ENCODE measurements at places on chromosomes 13 and 19.

DNA sequence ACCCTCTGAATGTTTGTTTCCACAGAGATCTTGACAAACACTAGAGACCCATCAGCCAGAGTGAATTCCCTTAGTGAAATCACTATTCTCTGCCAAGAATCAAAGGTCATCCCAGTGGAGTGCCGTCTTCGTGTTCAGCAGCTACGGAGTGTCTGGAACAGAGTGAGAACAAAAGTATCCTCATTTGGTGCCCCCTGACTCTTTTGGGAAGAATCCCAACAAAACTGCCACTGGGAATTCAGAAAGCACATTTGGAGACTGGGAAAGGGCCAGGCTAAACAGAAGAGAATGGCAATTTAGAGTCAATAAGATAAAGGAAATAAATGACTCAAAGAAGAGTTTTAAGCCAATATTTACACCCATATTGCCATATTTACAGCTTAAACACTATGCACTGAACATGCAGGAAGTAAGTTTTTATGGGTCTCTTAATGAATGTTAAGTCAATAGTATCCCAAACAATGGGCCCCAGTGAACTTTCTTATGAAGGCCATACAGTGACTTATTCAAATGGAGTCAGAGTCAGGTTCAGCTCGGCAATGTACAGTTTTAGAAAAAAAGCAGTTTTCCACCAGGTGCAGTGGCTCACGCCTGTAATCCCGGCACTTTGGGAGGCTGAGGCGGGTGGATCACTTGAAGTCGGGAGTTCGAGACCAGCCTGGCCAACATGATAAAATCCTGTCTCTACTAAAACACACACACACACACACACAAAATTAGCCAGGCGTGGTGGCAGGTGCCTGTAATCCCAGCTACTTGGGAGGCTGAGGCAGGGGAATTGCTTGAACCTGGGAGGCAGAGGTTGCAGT, 392.6 kb downstream of the KLF5 start:
- no peak for DNase-seq

- DNase-seq: no peak
These were observed at the start of gene TSHZ3 for GRCh38 chr19:31349160-31349881. Gene TSHZ3, minus strand, starts transcription at chr19:31349436. Its CDS starts 217 bp downstream, at chr19:31349219.

DNA sequence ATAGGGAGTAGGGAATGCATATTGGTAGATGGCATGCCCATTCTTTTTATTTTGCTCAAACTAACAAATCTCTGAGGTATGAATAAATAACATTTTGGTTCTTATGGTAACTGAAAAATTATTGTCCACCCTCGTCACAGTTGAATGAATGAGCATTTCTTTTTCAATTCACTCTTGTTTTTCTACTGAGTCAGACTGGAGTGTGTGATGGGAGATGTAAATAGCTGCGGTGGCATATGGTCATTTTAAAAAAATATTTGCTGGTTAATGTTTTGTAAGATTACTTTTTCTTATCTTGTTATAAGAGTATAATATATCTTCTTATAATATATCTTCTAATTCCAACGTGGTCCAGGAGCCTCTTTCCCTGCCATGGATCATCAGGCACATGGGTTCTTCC, 586.5 kb downstream of the SLITRK5 start:
- DNase-seq: no peak

DNA sequence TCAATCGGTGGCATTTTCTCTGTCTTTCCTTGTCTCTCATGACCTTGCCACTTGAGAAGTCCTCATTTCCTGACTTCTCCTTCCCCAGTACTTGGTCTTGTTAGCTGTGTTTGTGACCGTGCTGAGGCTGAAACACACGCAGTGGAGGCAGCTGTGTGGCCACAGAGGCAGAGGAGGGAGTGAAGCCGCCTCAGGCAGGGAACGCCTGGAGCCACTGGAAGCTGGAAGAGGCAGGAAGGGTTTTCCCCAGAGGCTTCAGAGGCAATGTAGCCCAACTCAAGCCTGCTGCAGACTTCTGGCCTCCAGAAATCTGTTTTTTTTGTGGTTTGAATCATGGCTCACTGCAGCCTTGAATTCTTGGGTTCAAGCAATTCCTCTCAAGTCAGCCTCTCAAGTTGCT, 29.2 kb upstream of the ARGLU1 start:
- DNase-seq: no peak

GRCh38 chr13:55497486-55497885, 1643.2 kb upstream of the PRR20A start:
- DNase-seq: no peak

DNA sequence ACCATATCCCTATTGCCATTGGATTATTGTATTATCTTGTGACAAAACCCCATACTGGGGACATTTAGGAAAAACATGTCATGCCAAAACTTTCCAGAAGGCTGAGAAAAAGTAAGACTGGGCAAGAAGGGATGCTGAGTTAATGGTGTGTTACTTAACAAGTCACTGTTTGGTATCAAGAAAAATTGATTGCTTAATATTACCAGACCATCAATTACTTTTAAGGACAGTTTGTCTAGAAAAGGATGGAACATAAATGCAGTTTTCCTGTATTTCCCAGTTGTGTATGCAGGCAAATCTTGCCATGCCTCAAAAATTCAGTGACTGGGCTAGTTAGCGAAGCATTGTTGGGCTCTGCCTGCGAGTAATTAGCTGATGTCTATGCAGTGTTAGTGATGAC, 705.6 kb upstream of the MIR17HG start:
- no peak for DNase-seq

GRCh38 chr19:10138879-10139795, 19.4 kb upstream of the EIF3G start:
- DNase-seq: no peak

DNA sequence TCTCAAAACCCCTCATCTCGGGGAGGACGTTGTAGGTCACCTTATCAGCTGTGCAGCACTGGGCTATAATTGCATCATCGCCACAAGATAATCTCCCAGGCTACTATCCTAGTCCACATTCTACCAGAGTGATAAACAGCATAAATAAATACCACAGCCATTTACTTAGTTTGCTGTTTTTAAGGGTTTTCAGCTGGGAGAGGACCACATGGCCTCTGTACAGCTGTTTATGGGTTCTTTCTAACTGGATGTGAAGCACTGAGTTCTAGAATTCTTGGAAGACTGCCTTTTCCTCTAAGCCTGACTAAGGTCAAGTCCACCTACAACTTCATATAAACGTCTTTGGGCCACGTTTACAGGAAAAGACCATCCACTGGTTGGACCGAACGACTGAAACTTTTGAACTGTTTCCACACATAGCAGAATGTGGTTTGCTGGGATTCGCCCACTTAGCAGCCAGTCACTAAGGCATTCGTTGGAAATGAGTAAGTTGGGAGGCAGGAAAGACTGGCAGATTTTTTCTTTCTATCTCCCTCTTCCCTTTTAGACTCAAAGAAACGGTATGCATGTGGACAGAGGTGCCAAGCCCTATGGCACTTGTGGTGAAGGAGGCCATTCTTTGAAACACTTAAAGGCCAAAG, 752.5 kb upstream of the SGCG start:
- DNase-seq: no peak

GRCh38 chr19:18993115-18993514, 40.2 kb downstream of the SUGP2 start:
- DNase-seq: no peak

- no peak for DNase-seq
These were observed 411.0 kb downstream of the ZNF536 start for GRCh38 chr19:30783212-30783611.

DNA sequence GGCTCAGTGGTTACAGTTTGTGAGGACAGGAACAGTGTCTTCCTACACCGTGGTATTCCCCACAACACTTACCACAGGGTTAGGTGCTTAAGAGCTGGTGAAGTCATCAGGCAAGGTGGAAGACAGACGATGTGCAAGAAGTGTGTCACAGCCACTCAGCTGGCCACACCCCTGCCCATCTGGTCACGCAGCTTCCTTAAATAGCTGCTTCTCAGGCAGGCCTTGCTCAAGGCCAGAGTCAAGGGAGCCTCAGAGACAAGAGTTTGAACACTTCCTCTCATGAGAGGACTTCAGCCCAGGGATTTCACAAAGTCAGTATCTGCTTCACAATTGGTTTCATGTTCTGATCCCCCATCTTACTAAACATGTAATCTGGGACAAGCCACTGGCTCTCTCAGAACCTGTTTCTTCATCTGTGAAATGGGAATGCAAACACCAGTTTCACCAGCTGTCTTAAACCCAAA, 80.3 kb upstream of the FRY start:
- DNase-seq: no peak

- peak; percentile 45 for DNase-seq
These were observed 7.1 kb upstream of the DPP9 start for GRCh38 chr19:4730740-4731171.

DNA sequence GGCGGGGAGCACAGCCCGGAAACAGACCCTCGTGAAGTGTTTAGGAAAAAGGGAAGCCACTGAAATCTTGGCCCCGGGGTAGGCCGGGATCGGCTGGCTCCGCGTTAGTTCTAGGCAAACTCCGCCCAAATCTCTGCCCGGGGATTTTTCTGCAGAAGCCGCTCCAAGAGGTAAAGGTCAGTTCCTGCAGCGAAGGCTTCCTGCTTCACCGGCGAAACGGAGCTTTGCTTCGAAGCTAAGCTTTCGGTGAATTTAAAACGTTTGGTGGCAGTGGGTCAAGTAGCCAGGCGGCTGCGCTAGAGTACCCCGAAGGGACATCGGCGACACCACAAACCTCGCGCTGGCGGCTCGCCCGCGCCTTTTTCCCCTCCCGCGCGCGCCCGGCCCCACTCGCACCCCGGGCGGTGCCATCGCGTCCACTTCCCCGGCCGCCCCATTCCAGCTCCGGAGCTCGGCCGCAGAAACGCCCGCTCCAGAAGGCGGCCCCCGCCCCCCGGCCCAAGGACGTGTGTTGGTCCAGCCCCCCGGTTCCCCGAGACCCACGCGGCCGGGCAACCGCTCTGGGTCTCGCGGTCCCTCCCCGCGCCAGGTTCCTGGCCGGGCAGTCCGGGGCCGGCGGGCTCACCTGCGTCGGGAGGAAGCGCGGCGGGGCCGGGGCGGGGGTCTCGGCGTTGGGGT, 441 bp downstream of the GJB2 start:
- no peak for DNase-seq

DNA sequence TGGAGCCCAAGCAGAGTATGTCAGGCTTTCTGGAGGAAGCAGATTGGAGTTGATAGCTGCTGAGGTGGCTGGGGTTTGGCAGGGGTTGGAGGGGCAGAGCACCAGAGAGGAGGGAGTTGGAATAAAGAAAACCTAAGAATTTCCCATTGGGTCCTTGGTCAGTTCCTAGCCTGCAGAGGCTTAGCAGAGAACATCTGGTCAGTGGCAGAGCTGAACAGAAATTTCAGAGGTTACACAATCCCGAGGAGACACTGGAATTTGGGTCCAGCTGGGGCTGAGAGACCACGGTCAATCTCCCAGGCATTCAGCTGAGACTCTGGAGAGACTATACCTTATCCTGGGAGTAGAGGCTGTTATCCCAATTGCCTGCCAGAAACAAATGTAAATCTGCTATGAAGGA, 84.4 kb downstream of the DPY19L3 start:
- DNase-seq: no peak

DNA sequence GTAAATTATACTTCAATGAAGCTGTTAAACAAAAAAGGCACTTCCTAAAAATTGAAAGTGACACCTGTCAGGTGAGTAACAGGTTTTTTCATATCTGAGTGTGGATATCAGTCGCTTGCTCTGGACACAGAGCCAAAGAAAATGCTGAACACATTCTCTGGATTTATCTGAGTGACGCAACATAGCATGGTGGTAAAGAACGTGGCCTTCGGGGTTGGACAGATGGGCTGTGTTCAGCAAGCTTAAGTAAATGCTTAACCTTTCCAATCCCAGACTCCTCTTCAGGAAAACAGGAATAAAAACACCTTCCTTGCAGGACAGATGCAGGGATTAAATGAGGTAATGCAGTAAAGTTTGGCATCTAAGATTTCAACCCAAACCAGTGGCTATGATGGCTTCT, 132.0 kb downstream of the FOXO1 start:
- no peak for DNase-seq

GRCh38 chr19:15320116-15320515, 12.2 kb downstream of the BRD4 start:
- DNase-seq: no peak

DNA sequence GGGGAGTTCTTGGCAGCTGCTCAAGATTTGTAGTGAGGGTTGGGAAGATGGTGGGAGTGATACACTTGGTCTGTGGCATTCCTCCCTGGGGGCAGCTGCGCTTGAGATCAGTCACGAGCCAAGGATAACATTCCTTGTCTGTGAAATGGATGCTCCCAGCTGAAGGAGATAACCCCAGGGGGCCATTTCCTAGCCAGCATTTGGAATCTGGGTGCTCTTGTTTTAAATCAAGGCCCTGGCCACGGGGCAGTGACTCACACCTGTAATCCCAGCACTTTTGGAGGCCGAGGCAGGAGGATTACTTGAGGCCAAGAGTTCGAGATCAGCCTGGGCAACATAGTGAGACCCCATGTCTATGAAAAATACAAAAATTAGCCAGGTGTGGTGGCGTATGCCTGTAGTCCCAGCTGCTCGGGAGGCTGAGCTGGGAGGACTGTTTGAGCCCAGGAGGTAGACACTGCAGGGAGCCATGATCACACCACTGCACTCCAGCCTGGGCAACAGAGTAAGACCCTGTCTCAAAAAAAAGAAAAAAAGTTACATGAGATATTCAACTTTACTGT, 4.6 kb downstream of the PKN1 start:
- no peak for DNase-seq

DNA sequence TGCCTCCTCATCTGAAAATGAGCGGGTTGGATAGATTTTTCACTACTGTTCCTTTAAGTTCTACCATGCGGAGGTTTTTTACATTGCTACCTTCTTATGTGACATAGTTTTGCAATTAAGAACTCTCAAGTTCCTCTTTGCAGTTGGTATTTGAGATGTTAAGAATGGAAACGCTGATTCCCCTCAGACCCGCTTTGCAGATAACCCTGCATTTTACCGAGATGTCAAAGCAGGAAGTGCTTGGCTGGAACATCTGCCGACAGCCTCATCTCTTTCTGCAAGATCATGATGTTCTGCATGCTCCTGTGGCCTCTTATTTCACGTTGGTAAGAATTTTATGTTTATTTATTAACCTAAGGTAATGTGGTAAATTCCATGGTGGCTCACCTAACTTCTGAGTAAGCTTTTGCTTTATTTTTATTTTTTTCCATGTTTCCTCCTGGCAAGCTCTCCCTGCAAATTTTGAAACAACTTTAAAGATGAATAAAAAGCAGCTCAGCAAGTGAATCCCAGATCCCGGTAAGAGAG, 22.5 kb downstream of the PABPC3 start:
- no peak for DNase-seq

DNA sequence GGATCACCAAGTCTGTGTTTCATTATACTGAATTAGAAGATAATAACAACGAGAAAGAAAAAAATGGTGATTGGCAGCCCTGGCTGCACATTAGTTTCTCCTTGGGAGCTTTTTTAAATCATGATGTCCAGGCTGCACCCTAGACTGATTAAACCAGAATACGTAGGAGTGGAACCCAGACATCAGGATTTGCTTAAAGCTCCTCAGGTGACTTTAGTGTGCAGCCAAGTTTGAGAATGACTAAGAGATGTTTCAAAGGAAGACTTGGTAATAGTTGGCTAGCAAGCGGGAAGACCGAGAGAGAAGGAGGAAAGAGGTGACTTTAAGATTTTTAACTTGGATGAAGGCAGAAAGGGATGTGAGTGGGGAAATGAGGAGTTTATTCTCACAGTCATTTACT, 71.4 kb upstream of the SERP2 start:
- DNase-seq: no peak

GRCh38 chr13:99353246-99353600, 46.0 kb upstream of the GPR183 start:
- no peak for DNase-seq

- DNase-seq: no peak
These were observed 2.7 kb upstream of the RAP2A start for GRCh38 chr13:97431171-97431764.

Data from activated T-helper 1 cell treated with anti-CD3 and anti-CD28 coated beads, Interleukin-2, amount 50 U/mL, for 16 hours (primary cell).